ENCODE measurements at places on chromosomes 6 and 20.

DNA sequence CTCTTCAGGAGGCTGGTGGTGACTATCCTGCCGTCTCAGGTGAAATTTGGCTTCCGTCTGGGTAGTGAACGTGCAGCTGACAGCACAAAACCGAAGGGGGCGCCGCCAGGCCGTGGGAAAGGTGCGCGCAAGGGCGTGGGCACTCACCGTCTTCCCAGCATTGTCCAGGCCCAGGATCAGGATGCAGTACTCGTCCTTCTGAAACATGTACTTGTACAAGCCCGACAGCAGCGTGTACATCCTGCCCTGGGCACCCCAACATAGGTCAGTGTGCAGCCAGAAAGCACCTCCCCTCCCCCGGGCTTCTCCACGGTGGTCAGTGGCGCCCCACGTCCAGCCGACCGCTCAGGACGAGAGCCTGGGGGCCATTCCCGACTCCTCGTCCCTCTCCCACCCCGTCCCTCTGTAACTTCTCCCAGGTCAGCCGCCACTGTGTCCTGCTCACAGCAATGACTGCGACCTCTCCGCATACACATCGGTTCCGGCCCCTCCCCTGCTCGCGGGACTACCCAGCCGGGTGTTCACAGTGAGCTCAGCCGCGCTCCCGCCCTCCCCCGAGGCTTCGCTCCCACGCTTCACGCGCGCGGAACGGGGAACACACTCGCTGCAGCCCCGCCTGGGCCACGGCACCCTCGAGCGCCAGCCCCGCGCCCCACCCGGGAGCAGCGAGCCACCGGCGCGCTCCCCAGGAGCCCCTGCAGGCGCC is 771 bp downstream of the ARFRP1 start:
- DNase-seq: peak; percentile 41

- DNase-seq: no peak
Observed at GRCh38 chr6:116018976-116019375, 41.7 kb downstream of the FRK start.

- no peak for DNase-seq
Observed at GRCh38 chr20:62292108-62292507, 10.7 kb upstream of the ADRM1 start.

GRCh38 chr6:168641446-168641845 is 200.5 kb downstream of the SMOC2 start:
- DNase-seq: peak; percentile 72

DNA sequence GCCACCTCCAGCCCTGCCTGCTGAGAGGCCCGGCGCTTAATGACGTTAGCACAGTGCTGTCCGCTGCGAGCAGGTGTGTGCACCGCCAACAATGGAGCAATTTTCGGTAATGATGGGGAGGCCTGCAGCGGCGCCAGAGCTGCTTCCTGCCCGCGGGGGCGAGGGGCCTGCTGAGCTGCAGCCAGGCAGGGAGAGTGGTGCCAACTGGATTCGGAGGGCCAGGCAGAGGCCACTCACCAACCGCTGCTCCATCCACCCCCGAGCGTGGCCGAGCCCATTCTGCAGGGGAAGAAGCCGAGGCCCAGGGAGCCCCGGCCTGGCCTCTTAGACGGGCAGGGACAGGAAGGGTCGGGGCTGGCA is 9.6 kb downstream of the HRH3 start:
- no peak for DNase-seq

DNA sequence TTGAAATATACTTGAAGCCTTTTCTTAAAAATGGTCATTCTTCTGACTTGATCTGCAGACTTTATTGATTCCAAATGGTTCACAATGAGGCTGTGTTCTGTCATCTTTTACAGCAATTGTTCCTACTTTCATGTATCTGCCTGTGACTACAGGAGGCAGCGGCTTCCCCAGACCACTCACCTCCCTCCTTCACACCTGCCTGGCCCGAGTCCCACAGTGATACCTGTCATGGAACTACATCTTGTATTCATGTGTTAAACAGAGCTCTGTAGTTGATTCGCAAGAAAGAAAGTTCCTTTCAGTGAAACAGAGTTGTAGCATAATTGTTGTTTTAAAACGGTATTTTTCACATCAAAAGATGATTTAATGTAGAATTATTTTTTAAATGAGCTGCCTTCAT is 673.5 kb upstream of the AGPAT4 start:
- no peak for DNase-seq

GRCh38 chr6:44068607-44069296 is 58.5 kb downstream of the MRPL14 start:
- DNase-seq: no peak

- DNase-seq: peak; percentile 52
Observed at GRCh38 chr6:33314515-33314942, 651 bp upstream of the TAPBP start.

DNA sequence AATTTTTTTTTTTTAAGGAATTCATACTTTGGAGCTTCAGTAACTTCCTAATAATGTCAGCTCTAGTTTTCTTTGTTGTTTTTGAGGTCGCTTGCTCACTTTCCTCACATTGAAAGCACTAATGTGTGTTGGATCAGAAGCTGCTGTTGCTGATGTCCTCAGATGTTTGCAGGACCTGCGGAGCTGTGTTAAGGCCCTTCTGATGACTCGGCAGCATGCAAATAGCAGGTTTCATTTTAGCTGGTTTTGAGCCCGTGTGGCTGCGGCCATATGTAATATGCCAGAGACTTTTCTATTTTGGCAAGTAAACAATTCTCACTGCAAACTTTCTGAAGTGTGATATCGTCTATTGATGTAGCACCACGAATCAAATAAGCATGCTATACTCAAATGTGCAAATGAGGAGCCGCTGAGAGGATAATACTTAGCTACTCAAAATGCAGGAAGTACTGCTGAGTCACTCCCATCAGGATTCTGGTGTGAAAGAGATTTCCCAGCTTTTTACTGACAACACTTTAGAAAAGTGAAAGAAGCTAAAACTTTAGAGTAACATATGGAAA is 187.8 kb downstream of the SASH1 start:
- peak; percentile 68 for DNase-seq

GRCh38 chr20:38357653-38358207 is 11.4 kb downstream of the LBP start:
- DNase-seq: peak; percentile 2
